ENCODE measurements at places on chromosomes 2 and 18. TPM values are rescaled to one million over a fixed set of nuclear protein-coding genes. Genes with fewer than 3 reads are reported as not detected.

GRCh38 chr2:144074450-144074849 is 445.5 kb downstream of the ZEB2 start:
- peak; percentile 57 for DNase-seq

- DNase-seq = no peak
Observed at GRCh38 chr2:198411936-198412335, 607.5 kb downstream of the PLCL1 start.

GRCh38 chr2:146135245-146135644 is 1615.3 kb upstream of the ZEB2 start:
- DNase-seq = no peak

LOXHD1 gene
- 0.90 TPM for polyA plus RNA-seq
